Purkinje cell (primary cell): ENCODE measurements at places on chromosomes 2 and 18. TPM values are rescaled to one million over a fixed set of nuclear protein-coding genes. Genes with fewer than 3 reads are reported as not detected.

Gene NFE2L2
- 24.9 and 29.8 TPM in 2 replicates for polyA plus RNA-seq

Gene FN1
- polyA plus RNA-seq: 3.6 and 7.4 TPM in 2 replicates

Gene LINC00305
- polyA plus RNA-seq: not detected in 2 replicates

Gene CYBRD1
- polyA plus RNA-seq: 5.1 and 7.9 TPM in 2 replicates

Gene STEAP3
- not detected in 2 replicates for polyA plus RNA-seq

Gene CDK15
- not detected in 2 replicates for polyA plus RNA-seq

Gene HS1BP3
- 0.27 TPM in 1 of 2 replicates, not detected in the other for polyA plus RNA-seq

Gene SLC11A1
- polyA plus RNA-seq: not detected in 2 replicates

Gene CCDC68
- polyA plus RNA-seq: not detected in 2 replicates

Gene APCDD1
- 1.1 and 3.3 TPM in 2 replicates for polyA plus RNA-seq

Gene IL36A
- polyA plus RNA-seq: not detected in 2 replicates

Gene TMEM131
- 14.5 and 19.3 TPM in 2 replicates for polyA plus RNA-seq

Gene CDH2
- 101 and 121 TPM in 2 replicates for polyA plus RNA-seq

Gene TLX2
- not detected in 2 replicates for polyA plus RNA-seq

Gene SLC23A3
- polyA plus RNA-seq: not detected in 2 replicates

Gene CFC1
- polyA plus RNA-seq: 0.39 and 0.85 TPM in 2 replicates

Gene IHH
- polyA plus RNA-seq: not detected in 2 replicates

Gene CPLX4
- polyA plus RNA-seq: 0.69 and 1.4 TPM in 2 replicates

Gene KIAA2012
- 0.13 and 0.90 TPM in 2 replicates for polyA plus RNA-seq

Gene ANKRD44
- polyA plus RNA-seq: 2.4 and 4.0 TPM in 2 replicates

Gene UCN
- 0.43 TPM in 1 of 2 replicates, not detected in the other for polyA plus RNA-seq

Gene DSG1
- 0.74 TPM in 1 of 2 replicates, not detected in the other for polyA plus RNA-seq

Gene C1QL2
- polyA plus RNA-seq: not detected in 2 replicates

Gene ANKRD30BL
- polyA plus RNA-seq: 0.35 TPM in 1 of 2 replicates, not detected in the other

Gene FBLN7
- polyA plus RNA-seq: 6.8 and 8.9 TPM in 2 replicates

Gene CHST9
- 0.46 TPM in 1 of 2 replicates, not detected in the other for polyA plus RNA-seq

Gene SCN2A
- 47.8 and 111 TPM in 2 replicates for polyA plus RNA-seq

Gene MLPH
- not detected in 2 replicates for polyA plus RNA-seq

Gene TXNDC2
- not detected in 2 replicates for polyA plus RNA-seq

Gene OBSL1
- polyA plus RNA-seq: 11.5 and 14.0 TPM in 2 replicates

Gene C2orf92
- 0.56 and 2.0 TPM in 2 replicates for polyA plus RNA-seq

Gene VSNL1
- polyA plus RNA-seq: 44.8 and 442 TPM in 2 replicates

Gene WDPCP
- polyA plus RNA-seq: 6.6 and 8.9 TPM in 2 replicates

Gene ASXL2
- 3.1 and 4.0 TPM in 2 replicates for polyA plus RNA-seq

Gene CROCC2
- polyA plus RNA-seq: not detected in 2 replicates

Gene PPM1B
- polyA plus RNA-seq: 499 and 652 TPM in 2 replicates

Gene KDSR
- 56.2 and 84.2 TPM in 2 replicates for polyA plus RNA-seq

Gene SKOR2
- polyA plus RNA-seq: 10.3 and 17.7 TPM in 2 replicates

Gene UBE2E3
- polyA plus RNA-seq: 59.5 and 89.5 TPM in 2 replicates

Gene TUBB8B
- not detected in 2 replicates for polyA plus RNA-seq

Gene ZSWIM2
- not detected in 2 replicates for polyA plus RNA-seq
